NCI-H510A (cell line): ENCODE measurements at places on chromosomes 16 and 17.

- peak; percentile 37 for DNase-seq
Measured at GRCh38 chr16:13866073-13866472, 53.9 kb upstream of the ERCC4 start.

DNA sequence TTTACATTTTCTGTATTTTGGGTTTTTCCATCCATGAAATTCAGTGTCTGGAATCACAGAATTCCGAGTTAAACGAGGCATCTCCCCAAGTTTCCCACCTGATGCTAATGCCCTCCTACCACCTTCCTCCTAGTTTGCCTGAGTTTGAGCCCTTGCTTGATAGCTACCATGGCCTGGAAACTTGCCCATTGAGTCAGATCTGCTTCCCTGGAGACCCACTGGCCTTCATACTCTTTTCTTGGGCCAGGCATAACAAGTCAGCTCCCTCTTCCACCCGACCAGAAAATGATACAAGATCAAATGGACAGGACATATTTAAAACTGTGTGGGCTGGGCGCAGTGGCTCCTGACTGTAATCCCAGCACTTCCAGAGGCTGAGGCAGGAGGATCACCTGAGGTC, 10.2 kb downstream of the SETD1A start:
- no peak for DNase-seq

DNA sequence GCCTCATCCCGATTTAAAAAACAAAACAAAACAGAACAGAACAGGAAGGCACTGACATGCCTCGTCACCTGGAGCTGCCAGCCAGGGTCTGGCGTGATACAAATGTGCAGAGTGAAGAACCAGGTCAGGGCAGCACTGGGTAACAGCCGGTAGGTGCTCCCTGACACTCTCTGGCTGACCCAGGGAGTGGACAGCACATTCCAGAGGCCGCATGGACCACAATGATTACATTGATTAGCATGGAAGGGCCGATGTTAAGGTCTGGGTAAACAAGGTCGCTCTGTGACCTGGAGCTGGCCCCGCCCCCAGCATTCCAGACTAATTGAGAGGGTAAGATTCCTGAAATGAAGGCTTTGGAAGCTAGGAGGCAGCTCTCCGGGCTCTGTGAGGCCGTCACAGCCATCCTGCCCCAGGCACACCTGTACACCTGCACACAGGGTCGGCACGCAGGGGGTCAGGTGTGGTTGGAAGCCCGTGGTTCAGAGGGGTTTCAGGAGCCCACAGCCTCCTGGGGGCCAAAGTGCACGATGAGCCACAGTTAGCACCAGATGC, 21.4 kb downstream of the PIEZO1 start:
- DNase-seq, result no peak

DNA sequence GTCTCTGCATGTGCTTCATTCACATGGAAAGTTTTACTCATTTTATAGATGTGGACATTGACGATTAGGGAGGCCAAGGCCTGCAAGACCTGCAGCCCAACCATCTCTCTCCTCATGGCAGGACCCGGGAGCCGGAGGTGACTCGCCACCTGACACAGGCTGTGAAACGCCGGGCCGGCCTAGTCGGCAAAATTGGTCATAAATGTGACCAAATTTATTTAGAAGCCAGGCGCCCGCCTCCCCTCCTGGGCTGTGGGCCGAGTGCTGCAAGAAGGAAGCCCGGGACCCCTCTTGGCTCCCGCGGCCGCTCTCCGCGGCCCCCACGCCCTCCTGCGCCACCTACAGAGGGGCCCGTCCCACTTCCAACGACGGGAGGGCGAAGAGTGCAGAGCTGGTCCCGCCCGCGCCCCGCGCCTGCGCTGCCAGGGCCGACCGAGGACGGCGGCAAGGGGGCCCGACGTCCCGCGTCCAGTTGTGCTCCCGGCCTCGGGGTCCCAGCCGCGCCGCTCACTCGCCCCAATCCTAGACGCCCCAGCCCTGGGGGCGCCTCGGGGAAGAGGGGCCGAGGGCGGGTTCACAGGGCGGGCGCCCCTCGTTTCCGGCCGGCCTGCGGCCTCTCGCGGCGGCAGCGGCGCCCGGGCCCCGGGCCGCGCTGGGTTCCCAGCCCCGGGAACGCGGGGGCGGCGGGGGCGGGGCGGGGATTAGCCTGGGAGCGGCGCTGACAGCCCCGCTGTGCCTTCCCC, 47.5 kb downstream of the WNT3 start:
- DNase-seq, result peak; percentile 16

GRCh38 chr16:87065446-87066132, 251.6 kb downstream of the C16orf95 start:
- no peak for DNase-seq

- no peak for DNase-seq
Measured at GRCh38 chr17:44255915-44256314, 12.0 kb downstream of the SLC4A1 start.
